ENCODE measurements at places on chromosomes 16 and 17. TPM values are rescaled to one million over a fixed set of nuclear protein-coding genes. Genes with fewer than 3 reads are reported as not detected.

The RPTOR gene
- 20.6 TPM for total RNA-seq

- no peaks in the 10 kb centered on the region for H3K36me3 ChIP-seq
- H3K4me1 ChIP-seq: no peaks in the 10 kb centered on the region
- no peak overlapping the region for H3K4me3 ChIP-seq
- H3K27me3 ChIP-seq: no peaks in the 10 kb centered on the region
- DNase-seq: no peak
- H3K27ac ChIP-seq: no peak overlapping the region
Measured at GRCh38 chr17:70857351-70857750, 688.0 kb downstream of the KCNJ2 start.

The TBC1D3 gene
- total RNA-seq: not detected

- H3K4me3 ChIP-seq: no peak overlapping the region
- no peaks in the 10 kb centered on the region for H3K27me3 ChIP-seq
- no peak for DNase-seq
- H3K27ac ChIP-seq: no peak overlapping the region
Measured at GRCh38 chr16:5349670-5350517, 252.3 kb upstream of the EEF2KMT start.

DNA sequence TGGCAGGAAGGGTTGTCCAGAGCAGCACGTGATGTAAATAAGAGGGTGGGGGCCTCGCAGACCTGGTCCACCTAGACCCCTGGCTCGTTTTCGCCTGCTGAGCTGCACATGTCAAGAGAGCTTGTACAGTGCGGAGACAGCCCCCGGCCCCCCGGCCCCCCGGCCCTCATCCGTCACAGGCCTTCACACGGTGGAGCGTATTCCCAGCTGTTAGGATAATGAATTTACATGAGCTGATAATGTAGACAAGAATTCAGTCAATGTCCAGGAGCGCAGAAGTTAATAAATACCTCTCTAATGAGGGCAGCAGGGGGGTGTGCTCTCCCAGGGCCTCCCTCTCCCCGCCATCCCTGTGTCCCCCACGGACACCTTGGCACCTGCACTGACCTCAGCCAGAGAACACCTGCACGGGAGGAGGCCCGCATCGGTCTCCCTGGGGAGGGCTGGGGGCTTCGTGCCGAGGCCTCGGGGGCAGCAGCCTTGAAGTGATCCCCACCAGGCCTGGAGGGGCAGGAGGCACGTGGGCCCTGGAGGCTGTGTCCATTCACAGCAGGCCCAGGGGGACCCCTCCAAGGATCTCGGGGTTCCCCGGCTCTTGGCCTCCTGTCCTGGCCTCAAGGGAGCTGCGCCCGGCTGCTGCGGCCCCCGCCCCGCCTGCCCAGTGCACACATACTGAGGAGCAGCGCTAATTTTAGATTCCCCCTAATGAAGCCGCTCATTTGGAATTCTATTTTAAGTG, 14.6 kb downstream of the GSE1 start:
- H3K27ac ChIP-seq: no peak overlapping the region
- no peak overlapping the region for H3K4me3 ChIP-seq
- peaks cover 18% of the 10 kb centered on the region for H3K4me1 ChIP-seq
- H3K36me3 ChIP-seq: no peaks in the 10 kb centered on the region

The CSH2 gene
- total RNA-seq: 1.4 TPM

DNA sequence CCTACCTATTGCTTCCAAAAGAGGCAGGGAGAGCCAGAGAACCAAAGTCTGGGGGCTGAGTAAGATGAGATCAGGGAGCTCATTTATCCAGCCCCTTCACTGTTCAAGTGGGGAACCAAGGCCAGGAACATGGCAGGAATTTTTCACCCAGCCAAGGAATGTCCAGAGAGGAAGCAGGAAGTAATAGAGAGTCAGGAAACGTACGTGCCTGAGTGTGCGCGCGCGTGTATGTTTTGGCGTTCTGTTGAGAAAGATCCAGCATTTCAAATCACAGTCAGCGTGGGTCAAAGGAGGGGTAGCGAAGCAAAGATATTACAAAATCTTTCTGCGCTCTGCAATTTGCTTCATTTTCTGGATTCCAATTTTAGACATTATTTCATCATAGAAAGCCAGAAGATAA, 41.9 kb upstream of the WSCD1 start:
- H3K4me1 ChIP-seq: no peaks in the 10 kb centered on the region
- DNase-seq: no peak
- H3K27me3 ChIP-seq: peaks cover 17% of the 10 kb centered on the region
- no peaks in the 10 kb centered on the region for H3K36me3 ChIP-seq
- no peak overlapping the region for H3K4me3 ChIP-seq
- H3K27ac ChIP-seq: no peak overlapping the region
